Activated effector memory CD4-positive, alpha-beta T cell treated with anti-CD3 and anti-CD28 coated beads, Interleukin-2, amount 50 U/mL, for 16 hours (primary cell): ENCODE measurements at places on chromosomes 4 and X.

GRCh38 chr4:7831330-7831729 lies 108.3 kb downstream of the AFAP1 start:
- peak; percentile 84 for DNase-seq

- DNase-seq, result no peak
These were observed 125.0 kb downstream of the TBX22 start for GRCh38 chrX:80139564-80139963.

DNA sequence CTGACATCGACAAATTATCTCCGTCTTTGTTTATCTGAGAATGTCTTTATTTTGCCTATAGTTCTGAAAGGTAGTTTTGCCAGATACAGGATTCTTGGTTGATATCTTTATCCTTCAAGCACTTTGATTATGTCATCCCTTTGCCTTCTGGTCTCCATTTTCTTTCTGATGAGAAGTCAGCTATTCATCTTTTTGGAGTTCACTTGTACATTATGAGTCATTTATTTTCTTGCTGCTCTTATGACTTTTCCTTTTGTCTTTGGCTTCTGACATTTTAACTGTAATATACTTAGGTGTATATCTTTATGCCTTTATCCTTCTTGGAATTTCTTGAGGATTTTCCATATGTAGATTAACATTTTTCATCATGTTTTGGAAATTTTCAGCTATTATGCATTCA lies 51.4 kb downstream of the SHROOM4 start:
- DNase-seq, result no peak

GRCh38 chrX:69762340-69762739 lies 146.4 kb downstream of the EDA start:
- DNase-seq, result no peak

GRCh38 chrX:119181491-119181890 lies 53.9 kb upstream of the KIAA1210 start:
- no peak for DNase-seq

DNA sequence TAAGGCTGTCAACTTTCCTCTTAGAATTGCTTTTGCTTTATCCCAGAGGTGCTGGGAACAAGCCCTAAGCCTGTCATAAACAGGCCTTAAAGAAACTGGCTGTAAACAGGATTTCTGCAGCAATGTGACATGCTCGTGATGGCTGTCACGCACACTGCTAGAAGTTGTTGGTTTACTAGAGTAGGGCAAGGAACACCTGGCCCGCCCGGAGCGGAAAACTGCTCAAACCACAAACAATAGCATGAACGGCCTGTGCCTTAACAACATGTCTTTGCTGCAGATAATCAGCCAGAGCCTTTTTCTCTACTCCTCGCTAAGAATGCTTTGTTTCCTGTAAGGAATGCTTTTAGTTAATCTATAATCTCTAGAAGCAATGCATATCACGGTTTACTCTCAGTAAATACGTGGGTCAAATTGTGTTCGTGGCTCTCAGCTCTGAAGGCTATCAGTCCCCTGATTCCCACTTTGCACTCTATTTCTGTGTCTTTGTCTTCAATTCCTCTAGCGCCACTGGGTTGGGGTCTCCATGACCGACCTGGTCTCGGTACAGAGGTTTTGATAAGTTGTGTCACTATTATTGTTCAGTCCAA lies 318.3 kb downstream of the GLUD2 start:
- no peak for DNase-seq
